Jurkat, Clone E6-1 (cell line): ENCODE measurements at places on chromosomes 1 and 21.
A peak's percentile ranks its signal among the peaks of the same experiment; 100 is the strongest.

DNA sequence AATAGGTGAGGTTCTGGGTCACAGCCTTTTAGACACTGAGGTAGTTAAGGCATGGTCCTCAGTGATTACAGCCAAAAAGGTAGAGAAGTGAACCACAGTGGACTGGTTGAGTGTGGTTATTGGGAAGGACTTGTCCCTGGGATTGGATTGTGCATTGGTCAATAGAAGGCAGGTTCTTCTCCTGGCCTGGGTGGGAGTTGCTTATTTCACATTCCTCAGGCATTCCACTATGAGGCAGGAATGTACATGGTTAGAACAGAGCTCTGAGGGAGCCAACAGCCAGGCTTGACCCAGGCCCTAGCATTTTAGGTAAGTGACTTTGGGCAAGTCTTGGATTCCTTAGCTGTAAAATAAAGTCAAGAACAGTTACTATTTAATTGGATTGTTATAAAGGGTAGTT lies 97.9 kb upstream of the MARK1 start:
- DNase-seq = no peak

- DNase-seq = no peak
Measured at GRCh38 chr21:26154753-26155152, 15.8 kb downstream of the APP start.

DNA sequence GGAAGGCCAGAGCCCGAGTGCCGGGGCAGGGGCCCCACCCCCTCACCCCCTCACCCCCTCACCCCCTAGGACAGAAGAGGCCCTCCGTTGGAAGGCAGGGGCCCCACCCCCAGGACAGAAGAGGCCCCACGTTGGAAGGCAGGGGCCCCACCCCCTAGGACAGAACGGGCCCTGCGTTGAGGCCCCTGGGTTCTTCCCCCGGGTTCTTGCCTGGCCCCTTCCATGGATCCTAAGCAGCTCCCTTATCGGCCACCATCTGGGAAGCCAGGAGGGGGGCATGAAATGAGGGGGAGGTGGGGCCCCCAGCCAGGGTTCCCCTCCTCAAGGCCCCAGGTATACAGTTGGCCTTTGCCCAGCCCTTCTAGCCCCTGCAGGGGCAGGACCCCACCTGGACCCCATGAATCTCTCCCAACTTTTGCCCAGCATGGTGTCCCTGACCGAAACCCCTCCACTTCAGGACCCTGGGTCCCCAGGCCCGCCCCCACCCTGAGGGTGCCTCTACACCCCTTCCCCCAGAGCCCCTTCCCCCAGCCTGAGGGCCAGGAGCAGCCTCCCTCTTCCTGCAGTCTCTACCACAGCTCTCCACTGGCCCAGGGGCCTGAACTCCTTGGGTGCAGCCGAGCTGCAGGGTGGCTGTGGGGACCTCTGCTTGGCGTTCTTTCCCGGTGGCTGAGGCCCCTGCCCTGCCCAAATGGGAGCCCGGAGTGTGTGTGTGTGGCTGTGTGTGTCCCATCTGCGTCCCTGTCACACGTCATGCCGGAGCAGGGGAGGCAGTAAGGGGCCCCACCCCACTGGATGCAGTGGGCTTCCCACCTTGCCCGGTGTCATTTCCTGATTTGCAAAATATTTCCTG lies 4.3 kb upstream of the VWA1 start:
- no peak for DNase-seq

GRCh38 chr1:157202331-157202730 lies 64.1 kb upstream of the ETV3 start:
- DNase-seq = no peak

DNA sequence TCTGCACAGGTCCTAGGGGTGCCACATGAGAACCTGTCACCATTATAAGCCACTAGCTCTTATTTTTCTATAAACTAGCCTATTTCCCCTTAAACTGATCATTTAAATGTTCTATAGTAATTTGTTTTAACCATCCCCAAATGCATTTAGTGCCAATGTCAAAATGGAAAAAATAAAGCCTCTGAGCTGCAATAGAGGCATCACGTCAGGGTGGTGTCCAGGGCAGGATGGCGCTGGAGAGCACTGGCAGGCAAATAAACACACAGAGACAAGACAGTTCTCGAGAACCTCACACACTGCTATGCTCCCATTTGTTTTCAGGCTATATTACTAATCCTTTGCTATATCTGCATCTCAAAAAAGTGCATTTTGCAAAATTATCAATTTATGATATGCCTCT lies 73.4 kb upstream of the NEK2 start:
- no peak for DNase-seq

DNA sequence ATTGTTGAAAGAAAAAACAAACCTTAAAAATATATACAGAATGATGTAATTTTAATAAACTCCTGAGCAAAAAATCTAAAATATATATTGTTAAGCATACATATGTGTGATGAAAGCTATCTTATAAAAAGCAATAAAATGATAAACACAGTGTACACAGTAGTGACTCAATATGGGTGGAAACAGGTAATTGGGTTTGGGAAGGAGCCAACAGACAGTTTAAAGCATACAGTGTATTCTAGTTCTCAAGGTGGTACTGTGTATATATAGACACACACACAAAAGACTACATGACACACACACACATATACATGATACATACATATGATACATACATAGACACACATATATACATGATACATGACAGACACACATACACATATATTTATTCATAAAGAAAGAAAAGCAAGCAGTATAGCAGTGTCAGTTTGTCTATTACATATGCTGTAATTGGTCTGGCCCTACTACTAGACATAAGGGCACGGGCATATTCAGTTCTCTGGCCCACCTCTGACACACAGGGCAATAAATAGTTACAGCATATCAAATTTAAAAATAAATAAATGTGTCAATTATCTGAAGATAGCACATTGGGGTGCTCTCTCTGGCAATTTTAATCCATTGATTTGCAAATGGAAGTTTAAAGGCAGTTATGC lies 330.2 kb downstream of the S1PR1 start:
- no peak for DNase-seq

DNA sequence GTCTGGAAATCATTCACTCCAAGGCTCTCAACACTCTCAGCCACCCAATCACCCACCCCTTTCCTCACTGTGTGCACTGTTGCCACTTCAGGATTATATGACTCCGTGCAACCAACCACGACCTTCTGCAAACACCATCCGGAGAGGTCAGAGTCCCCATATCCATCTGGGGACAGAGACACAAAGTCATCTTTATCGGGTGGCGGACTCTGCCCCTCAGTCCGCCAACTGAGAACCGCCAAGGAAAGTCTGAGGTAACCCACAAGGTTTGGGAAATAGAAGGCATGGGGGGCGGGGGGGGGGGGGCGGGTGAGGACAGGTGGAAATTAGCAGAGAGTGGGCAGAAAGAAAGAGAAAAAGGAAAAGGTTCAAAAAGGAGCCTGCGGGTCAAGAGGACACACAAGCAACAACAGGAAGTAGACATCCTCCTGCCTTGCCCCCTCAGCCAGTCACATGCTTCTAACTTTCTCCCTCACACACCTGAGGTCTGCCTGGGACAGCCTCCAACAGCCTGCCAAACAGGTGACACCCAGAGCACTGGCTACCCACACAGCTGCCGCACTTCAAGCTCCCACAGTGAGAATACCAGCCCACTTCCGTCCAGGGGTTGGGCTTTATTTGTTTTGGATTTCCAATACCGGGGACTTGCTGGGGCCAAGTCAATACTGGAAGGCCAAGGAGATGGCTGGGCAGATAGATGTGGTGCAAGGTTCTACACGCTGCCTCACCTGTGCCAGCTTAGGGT lies 58.1 kb downstream of the SSBP3 start:
- no peak for DNase-seq

- peak; percentile 67 for DNase-seq
Measured at GRCh38 chr21:37700641-37701202, 215.5 kb downstream of the KCNJ6 start.

GRCh38 chr1:23434260-23434775 lies 9.8 kb upstream of the TCEA3 start:
- no peak for DNase-seq

- no peak for DNase-seq
Measured at GRCh38 chr1:77120950-77121349, 98.3 kb downstream of the PIGK start.

DNA sequence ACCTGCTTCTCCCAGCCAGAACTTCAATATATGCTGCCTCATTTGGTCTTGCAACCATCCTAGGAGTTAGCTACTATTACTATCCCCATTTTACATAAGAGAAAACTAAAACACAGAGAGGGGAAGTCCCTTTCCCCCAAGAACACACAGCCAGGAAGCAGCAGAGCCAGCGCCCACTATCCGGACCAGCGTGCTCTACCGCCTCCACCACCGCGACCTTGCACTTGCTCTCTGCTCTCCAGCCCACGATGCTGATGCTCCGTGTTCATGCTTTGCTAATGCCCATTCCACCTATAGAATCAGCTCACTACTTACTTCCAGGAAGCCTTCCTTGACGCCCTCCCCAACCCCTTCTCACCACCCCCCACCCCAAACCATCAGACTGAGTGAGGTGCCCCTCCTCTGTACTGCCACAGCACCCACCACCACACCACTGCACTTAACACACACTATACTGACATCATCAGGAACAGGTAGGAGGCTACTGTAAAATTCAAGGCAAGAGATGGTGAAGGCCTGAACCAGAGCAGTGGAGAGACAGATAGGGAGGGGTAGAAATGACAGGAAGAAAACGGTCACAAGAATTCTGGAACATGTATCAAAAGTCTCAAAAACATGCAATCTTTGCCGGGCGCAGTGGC lies 9.4 kb downstream of the TMEM53 start:
- DNase-seq = no peak

GRCh38 chr21:36902793-36903192 lies 63.7 kb downstream of the HLCS start:
- no peak for DNase-seq

DNA sequence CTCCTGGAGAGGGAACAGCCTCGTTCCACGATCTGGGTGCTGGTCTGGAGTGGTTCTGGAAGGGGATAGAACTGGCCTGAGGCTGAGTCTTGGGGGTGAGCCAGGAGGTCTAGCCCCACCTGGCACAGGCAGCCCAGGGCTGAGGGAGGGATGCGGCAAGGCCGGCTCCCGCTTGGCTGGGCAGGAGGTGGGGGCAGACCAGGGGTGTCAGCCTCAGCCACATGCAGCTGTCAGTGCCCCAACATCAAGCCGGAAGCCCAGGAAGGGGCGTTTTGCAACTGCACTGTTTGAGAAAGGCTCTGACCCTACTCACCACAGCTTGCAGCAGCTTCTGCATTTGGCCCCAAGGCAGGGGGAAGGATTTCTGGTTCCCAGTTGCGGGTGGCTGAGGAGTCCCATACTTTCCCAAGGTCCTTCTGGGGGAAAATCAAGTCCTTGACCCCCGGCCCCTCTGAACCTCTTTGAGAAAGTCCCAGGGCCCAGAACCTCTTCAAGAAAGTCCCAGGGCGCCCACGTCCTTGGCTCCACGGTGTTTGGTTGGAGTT lies 2.0 kb downstream of the EFHD2 start:
- DNase-seq = no peak

GRCh38 chr1:47393141-47393540 lies 22.9 kb upstream of the FOXE3 start:
- DNase-seq = no peak

DNA sequence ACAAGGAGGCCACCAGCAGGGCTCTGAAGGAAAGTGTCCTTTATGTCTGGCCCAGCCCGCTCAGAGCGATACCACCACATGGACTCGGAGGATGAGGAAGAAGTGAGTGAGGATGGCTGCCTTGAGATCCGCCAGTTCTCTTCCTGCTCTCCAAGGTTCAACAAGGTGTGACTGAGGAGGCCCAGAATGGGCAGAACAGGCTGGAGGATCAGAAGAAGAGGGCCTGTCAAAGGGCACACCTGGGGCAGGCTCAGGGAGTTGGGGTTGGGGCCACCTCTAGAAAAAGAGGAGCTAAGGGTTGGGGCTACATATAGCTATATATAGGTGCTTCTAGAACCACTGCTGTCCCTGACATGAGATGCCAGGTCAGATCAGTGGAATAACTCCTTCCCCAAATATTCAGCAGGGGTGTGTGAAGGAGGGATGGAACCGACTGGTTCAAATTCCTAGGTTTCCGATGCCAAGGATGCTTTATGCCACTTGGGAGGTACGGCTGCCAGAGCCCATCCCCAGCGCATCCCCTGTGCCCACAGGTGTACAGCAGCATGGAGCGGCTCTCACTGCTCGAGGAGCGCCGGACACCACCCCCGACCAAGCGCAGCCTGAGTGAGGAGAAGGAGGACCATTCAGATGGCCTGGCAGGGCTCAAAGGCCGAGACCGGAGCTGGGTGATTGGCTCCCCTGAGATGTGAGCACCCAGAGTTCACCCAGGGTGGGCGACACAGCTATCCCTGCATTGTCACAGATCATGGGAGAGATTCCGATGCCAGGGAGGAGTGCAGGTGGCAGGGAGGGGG lies 102.2 kb downstream of the PIK3R3 start:
- DNase-seq = no peak

DNA sequence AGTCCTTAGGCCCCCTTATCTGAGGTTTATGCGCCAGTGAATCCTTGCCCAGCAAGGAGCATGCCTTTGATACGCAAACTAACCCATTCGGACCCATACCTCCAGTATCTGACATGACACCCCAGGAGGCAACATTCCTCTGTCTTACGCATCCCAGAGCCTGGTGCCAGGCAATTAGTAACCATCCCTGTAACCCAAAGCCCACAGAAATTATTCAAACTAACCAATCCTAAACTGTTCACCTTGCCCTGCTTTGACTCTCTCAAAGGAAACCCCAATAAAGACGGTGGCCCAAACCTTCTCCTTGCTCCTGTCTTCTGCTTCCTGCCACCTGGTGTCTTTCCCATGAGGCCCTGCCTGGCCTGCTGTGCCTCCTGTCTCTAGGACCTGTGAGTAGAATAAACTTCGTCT lies 36.4 kb downstream of the ZNF496 start:
- peak; percentile 17 for DNase-seq

DNA sequence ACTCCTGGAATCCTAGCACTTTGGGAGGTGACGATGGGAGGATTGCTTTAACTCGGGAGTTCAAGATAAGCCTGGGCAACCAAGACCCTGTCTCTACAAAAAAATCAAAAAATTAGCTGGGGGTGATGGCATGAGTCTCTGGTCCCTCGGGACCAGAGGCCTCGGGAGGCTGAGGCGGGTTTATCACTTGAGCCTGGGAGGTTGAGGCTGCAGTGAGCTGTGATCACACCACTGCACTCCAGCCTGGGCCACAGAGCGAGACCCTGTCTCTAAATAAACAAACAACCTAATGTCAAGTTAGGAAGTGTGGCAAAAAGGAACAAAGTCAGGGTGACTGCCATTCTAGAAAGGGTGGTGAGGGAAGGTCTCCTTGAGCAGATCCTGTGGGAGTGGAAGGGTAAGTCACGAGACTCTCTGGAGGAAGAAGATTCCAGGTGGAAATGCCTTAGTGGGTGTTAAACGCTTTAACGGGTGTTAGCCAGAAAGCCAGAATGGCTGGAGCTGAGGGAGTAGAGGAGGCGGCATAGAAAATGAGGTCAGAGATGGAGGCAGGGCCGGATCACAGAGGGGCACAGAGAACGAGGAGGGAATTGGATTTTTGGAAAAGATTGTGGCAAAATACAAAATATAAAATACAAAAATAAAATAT lies 62.2 kb upstream of the ATP5PO start:
- no peak for DNase-seq

DNA sequence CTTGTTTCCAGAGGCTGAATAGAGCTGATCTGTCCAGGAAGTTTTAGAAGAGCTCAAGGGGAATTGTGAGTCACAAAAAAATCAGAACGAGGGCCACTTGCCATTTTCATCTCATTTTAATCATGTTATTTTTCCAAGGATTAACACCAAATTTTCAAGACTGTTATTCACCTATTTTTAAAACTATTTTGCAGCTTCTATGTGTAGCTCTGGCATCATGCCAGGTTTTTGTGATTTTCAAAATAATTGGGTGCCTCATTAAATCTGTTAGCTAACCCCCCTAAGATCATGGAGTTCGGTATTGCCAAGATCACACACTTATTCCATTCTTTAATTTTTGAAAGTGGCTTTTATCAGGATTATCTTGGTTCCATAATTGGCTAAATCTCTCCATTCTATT lies 90.9 kb downstream of the RGS7 start:
- no peak for DNase-seq
